Stimulated activated naive CD4-positive, alpha-beta T cell treated with Interleukin-2 at 50 U/mL for 16 hours (primary cell): ENCODE measurements at places on chromosomes 12 and 14.

DNA sequence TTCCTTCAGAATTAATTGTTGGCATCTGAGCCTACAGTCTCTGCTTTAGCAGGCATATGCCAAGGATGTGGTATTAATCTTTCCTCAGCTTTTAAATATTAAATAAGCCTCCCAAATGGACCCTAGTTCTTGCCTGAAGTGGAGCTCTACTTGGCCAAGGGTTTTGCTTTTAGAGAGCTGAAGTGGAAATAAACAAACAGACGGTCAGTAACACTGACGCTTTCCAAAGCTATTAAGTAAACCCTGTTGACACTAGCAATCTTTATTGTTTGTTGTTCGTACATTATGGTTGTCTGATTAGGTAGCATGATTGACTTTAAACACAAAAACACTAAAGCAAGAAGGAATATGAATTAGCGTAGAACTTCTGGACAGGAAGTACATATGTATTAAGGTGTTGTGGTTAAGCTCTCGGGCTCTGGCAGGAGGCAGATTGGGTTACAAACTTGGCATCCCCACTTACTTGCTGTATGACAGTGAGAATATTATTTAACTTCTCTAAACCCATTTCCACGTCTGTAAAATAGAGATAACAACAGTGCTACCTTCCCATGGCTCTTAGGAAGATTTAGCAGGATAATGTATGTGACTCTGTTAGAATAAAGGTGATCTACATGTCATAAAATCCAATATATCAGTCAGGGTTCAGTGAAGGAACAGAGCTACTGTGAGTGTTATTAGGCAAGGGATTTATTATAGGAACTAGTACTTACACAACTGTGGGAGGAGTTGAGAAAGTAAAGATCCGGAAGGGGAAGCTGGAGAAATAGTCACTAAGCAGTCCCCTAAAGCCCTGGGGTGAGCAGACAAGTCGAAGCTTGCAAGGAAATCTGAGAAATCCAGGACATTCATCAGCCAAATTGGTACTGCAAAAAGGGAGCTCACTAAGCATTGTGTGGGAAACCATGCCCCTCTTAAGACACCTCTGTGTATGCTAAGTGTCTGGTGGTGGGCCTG is 92.2 kb upstream of the ATF7IP start:
- no peak for DNase-seq

DNA sequence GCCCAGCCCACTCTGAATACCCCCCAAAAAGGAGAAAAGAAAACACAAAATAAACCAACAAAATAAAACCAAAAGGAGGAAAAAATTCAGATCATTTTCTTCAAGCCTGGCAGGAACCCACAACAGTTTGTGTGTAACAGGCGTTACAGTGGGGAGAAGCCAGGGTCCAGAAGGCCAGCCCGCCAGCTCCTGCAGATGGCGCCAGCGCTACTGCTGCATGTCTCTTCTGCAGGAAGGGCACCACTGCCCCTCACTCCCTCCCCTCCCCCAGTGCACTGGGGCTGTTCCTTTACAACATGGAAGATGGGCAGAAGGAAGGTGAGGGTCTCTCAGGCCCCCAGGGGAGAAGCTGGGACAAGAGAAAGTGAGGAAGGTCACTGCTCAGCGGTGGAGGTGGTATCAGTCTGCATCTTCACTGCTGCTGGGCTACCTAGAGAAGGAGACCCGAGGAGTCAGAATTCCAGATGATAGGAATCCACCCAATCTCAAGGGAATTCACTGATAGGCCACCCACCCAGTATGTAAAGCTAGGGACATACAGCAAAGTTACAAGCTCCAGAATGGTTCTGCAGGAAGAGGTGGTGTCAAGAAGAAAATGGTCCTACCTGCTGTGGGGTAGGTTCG is 2.3 kb upstream of the NOP2 start:
- DNase-seq, result peak; percentile 29

GRCh38 chr14:88463318-88463717 is 77.9 kb downstream of the SPATA7 start:
- no peak for DNase-seq

- no peak for DNase-seq
Measured at GRCh38 chr14:34699873-34700621, 14.3 kb downstream of the CFL2 start.

GRCh38 chr14:70962935-70963334 is 55.7 kb downstream of the PCNX1 start:
- DNase-seq, result no peak

- no peak for DNase-seq
Measured at GRCh38 chr14:81582420-81582819, 48.8 kb upstream of the SEL1L start.
